ENCODE measurements at places on chromosomes 3 and 15. TPM values are rescaled to one million over a fixed set of nuclear protein-coding genes. Genes with fewer than 3 reads are reported as not detected.

Gene USP50
- total RNA-seq = not detected

- no peak for DNase-seq
Measured at GRCh38 chr3:72390841-72391240, 457.4 kb downstream of the SHQ1 start.

DNA sequence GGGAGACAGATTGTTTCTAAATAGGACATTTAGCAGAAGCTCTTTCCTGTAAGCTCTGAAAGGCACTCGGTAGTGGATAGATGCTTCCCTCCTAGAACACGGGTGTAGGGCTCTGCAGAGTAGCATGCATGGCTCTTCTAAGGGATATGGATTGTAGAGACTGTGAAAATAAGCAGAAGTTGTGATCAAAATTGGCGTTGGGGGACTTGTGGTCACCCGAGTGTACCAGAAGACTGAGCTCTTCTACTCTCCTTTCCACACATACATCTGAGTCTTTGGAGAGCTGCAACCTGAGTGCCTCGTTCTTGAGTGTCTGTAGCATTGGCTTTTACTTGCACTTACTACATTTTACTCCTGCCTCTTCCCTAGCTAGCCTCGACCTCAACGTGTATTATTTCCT is 197.7 kb downstream of the LPP start:
- DNase-seq = no peak

Gene ITIH4
- not detected for total RNA-seq

GRCh38 chr15:34726406-34727100 is 28.2 kb downstream of the GJD2 start:
- DNase-seq = peak; percentile 75

Gene MAP4
- total RNA-seq = 121 TPM

- DNase-seq = no peak
Measured at GRCh38 chr3:17494117-17494809, 248.2 kb downstream of the TBC1D5 start.

Gene BLM
- 4.8 TPM for total RNA-seq

Gene CEP19
- total RNA-seq = 5.4 TPM

- no peak for DNase-seq
Measured at GRCh38 chr15:67181221-67181639, 73.2 kb downstream of the AAGAB start.

DNA sequence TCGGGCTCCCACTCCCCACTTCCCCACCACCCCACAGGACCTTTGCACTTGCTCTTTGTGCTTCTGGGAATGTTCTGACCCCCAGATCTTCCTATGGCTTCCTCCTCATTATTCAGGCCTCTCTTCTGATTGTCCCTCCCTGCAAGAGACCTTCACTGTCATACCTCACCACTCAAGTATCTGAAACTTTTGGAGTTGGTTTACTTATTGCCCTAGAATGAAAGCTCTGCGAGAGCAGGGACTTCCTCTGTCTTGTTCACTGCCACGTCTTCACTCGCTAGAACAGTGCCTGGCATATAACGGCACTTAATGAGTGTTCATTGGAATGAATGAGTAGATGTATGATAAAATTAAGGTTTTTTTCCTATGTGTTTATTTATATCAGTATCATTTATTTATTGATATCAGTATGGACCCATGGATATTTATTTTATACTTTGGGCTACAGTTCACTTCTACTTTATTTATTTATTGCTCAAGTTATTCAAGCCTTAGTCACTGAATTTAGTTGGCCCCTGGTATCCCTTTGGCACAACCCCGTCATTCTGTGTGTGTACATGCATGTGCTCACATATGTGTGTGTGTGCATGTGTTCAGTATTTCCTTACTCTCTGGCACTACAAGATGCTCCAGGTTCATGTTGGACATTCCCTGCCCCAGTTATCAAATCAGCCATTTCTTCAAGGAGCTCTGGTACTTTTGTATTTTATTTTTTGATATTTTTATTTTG is 197.6 kb downstream of the THSD4 start:
- no peak for DNase-seq

Gene PLEKHO2
- total RNA-seq = 35.3 TPM

Measured in GM23248 (cell line).